ENCODE measurements at places on chromosomes 5 and 9. TPM values are rescaled to one million over a fixed set of nuclear protein-coding genes. Genes with fewer than 3 reads are reported as not detected.

The KIF20A gene
- total RNA-seq, result 65.2 TPM

DNA sequence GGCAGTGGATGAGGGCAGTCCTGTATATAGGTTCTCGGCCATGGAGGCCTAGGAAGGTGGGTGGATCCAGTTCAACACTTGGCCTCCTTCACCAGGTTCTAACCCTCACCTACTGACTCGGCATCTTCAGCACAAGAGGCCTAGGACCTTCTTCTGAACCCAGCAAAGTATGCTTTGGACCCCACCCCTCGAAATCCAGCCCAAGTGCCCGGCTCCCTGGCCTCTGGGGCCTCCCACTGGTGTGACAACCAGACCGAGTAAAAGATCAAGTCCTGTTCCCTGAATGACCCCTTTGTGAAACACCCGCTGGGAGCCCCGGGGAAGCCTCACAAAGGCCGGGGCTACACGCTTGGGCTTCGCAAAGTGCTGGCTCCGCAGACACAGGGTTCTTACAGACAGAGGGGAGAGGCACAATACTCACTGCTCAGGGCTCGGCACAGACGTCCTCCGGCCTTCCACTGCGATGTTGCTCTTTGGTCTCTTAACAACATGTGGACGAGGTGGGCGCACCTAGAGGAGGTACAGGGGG is 47.0 kb downstream of the CRB2 start:
- no peaks in the 10 kb centered on the region for H3K36me3 ChIP-seq
- DNase-seq, result no peak
- H3K27ac ChIP-seq, result no peak overlapping the region
- H3K4me1 ChIP-seq, result no peaks in the 10 kb centered on the region
- no peak overlapping the region for H3K4me3 ChIP-seq

DNA sequence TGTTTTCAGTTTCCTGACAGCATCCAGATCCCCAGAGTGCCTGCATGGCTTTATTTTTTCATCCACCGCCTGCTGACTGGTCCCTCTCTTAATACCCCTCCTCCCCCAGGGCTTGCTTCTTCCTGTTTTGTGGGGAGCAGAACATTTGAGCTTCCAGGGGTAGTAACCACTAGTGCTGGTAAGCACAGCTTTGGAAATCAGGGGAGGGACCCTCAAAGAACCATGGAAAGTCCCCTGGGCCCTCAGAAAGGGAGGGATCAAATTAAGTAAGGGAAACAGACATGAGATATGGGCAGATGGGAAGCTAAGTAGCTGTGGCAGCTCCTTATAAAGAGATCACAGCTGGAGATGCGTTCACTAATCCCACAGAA is 26.8 kb downstream of the GRIA1 start:
- peak; percentile 30 for DNase-seq
- peaks cover 11% of the 10 kb centered on the region for H3K4me1 ChIP-seq
- H3K4me3 ChIP-seq, result no peak overlapping the region
- H3K36me3 ChIP-seq, result no peaks in the 10 kb centered on the region
- no peak overlapping the region for H3K27ac ChIP-seq

GRCh38 chr9:99506747-99507348 is 284.8 kb downstream of the SEC61B start:
- no peak overlapping the region for H3K27ac ChIP-seq
- DNase-seq, result no peak
- no peaks in the 10 kb centered on the region for H3K4me1 ChIP-seq
- H3K4me3 ChIP-seq, result no peak overlapping the region
- H3K36me3 ChIP-seq, result no peaks in the 10 kb centered on the region
- H3K27me3 ChIP-seq, result no peaks in the 10 kb centered on the region

- H3K4me3 ChIP-seq, result 0 out of 3 replicates have a peak overlapping the region, but pooled peaks have one; percentile 31
- peaks cover 9% of the 10 kb centered on the region for H3K4me1 ChIP-seq
- no peak overlapping the region for H3K27ac ChIP-seq
- H3K36me3 ChIP-seq, result no peaks in the 10 kb centered on the region
- no peaks in the 10 kb centered on the region for H3K27me3 ChIP-seq
These were observed 21.5 kb downstream of the SMIM23 start for GRCh38 chr5:171806976-171807747.

DNA sequence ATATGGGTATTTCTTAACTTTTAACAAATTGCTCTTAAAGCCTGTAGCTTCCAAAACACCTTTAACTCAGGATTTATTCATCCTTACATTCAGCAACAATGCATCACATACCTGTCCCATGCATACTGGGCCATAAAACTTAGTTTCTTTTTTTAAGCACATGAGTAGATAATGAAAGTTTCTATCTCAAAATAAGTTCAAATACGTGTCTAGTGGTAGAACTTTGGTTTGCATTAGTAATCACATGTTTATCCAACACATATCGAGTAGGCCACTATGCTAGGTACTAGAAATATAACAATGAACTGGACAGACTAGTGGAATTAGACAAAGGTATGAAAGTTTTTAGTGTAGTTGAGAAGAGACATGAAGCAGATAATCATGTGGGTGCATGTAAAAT is 99.6 kb downstream of the DOCK2 start:
- no peak overlapping the region for H3K27ac ChIP-seq
- no peaks in the 10 kb centered on the region for H3K4me1 ChIP-seq
- no peak overlapping the region for H3K4me3 ChIP-seq
- no peaks in the 10 kb centered on the region for H3K27me3 ChIP-seq
- DNase-seq, result no peak

All from H9 (cell line).